Esophagus squamous epithelium (tissue), 5 donors: ENCODE measurements at places on chromosomes 11 and 22.

DNA sequence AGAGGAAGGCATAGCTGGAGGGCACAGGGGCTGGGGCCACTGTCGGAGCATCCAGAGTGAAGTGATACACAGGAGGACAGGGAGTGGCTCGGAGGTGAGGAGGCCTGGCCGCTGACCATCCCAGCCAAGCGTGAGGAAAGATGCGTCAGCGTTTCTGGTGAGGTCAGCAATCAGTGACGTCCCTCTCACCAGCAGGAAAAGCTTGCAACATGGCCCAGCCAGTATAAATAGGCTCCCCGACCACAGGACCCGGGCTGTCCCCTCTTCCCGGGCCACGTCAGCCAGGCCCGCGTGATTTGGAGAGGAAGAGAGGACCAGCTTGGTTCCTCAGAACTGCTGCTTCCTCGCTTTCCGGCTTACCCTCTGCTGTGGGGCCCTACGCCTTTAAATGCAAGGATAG lies 4.2 kb upstream of the OSM start:
- DNase-seq, result peak; percentile 44

GRCh38 chr11:34789196-34789834 lies 126.9 kb downstream of the APIP start:
- DNase-seq, result no peak

- no peak for DNase-seq
Observed at GRCh38 chr22:25346859-25347751, 127.7 kb downstream of the CRYBB2 start.

GRCh38 chr11:14544611-14545010 lies 24.4 kb upstream of the PSMA1 start:
- DNase-seq, result no peak

DNA sequence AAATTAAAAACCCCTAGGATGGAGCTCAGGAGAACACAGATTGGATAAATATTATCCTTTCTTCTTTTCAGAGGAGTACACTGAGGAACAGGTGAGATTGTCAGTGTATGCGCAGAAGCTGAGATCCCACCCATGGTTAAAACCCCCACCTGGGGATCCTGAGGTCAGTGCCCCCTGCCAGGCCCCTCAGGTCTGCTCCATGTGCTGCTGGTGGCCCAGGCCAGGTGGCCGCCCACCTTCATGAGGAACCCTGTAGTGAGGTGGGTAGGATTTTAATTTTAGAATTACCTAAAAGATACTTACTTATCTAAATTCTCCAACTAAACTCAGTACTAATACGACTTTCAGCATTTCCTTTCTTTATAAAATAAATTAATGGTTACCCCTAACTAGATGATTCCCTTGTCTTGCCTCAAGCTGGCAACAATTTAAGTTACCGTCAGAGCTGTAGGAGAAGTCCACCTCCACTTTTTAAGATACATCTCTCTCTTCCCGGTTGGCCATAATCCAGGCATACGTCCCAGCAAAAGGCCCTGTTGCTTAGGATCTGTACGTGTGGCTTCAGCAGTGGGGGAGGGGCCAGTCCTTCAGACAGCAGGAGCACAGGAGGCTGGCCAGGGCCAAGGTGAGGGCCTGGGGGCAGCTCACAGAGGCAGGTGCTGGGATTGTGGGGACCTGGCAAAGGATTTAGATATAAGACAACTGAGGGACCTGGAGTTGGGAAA lies 61.5 kb upstream of the PITPNB start:
- DNase-seq, result no peak

GRCh38 chr11:2882396-2883110 lies 3.0 kb downstream of the CDKN1C start:
- no peak for DNase-seq

DNA sequence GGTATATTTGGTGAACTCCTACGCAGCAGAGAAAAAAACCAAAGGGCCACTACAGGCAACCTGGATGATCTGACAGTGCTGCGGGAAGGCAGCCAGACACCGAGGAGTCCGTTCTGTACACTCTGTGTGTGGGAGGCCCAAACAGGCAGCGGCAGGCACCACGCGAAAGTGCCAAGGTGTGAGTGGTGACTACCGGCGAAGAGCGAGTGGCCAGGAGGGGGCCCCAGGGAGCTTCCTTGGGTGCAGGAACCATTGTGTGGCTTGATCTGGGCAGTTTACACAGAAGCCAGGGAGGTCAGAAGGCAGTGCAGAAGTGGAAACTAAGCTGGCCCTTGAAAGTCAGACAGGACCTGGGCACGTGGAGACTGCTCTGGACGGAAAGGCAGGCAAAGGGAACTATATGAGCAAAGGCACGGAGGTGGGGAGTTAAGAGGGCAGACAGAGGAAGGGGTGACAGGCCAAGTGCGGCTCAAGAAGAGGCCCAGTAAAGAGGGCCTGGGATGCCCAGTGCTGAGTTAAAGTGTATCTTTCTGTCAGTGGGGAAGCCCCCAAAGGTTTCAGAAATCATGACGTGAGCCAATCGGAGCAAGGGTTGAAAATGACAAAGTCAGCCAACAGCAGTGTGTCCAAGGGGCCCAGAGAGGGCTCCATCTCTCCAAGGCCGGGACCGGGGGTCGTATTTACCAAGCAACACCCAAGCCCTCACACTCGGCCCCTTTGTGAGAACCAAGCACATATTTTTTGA lies 10.6 kb downstream of the TMEM184B start:
- no peak for DNase-seq

- no peak for DNase-seq
Observed at GRCh38 chr22:23240639-23241389, 60.5 kb downstream of the BCR start.

DNA sequence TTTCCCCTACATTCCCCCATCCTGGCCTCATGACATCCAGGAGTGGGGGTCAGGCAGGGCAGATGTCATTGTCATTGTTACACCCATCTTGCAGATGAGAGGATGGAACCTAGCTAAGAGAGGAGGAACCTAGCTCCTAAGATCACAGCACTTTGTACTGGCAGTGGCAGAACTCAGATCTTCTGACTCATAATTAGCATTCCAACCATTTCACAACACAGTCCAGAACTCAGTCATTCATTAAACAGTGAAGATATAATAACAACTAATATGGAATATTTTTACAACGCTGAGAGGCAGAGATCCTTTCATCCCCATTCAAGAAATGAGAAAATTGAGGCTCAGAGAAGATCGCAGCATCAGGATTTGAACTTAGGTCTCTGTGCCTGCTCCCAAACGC lies 127.8 kb downstream of the CHST1 start:
- no peak for DNase-seq

- DNase-seq, result no peak
Observed at GRCh38 chr22:37442537-37442936, 15.3 kb upstream of the ELFN2 start.

GRCh38 chr11:107651672-107652071 lies 60.2 kb downstream of the SLN start:
- no peak for DNase-seq

GRCh38 chr11:77141034-77141433 lies 13.0 kb downstream of the MYO7A start:
- no peak for DNase-seq

GRCh38 chr11:17473071-17473744 lies 3.4 kb downstream of the ABCC8 start:
- DNase-seq, result no peak

DNA sequence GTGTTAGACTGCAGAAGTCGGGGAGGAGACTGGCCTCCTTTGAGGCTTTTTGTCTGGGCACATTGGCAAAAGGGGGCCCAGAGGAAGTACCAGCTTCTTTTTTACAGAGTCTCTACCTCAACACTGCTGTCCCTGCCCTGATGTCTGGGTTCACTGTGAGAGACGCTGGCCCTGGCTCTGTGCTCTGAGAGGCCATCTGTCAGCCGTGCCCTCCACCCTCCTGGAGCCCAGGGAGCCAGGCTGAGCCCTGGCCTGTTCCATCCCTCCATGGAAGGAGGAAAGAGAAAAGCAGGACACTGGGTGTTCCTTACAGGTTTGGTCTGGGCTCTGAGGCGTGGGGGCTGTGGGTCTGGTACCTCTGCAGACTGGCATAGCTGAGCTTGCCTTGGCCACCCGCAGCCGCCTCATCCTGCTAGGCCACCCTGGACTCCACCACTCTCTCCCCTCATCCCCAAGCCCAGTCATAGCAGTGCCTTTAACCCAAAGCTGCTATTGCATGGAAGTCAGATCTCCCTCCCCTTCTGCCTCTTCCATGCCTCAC lies 105.5 kb upstream of the PARVA start:
- no peak for DNase-seq

DNA sequence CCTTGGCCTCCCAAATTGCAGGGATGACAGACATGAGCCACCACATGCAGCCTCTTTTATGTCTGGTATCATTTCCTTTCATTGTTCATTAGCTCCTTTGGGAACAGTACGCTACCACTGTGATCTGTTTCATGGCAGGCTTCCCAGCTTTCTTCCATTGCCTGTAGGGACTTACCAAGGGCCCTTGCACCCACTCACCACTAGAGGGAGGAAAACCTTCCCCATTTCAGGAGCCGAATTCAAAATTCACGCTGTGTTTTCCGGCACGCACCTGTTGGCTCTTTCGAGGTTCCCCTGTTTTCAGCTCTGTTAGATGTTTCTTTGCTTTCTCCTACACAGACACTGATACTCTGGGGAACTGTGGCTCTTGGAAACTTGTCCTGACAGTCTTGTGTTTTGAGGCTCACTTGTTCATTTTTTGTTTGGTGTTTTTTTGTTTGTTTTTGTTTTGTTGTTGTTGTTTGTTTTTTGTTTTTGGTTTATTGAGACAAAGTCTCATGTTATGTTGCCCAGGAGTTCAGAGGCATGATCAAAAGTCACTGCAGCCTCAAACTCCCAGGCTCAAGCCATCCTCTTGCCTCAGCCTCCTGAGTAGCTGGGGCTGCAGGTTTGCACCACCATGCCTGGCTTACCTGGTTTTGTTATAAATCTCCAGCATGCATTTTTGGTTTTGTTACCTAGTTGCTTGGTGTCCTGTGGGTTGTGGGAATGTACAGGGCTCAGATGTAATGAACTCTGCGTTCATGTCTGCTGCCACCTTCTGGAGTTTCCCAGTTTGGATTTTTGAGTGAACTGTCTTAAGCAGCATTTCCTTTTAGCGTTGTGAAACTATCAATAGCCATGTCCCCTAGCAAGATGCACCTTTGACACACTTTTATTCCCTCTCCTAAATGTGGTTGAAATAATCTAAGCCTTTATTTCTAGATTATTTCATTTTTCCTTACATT lies 2.3 kb downstream of the KRTAP5-11 start:
- no peak for DNase-seq

GRCh38 chr11:1832920-1833295 lies 1.9 kb upstream of the SYT8 start:
- no peak for DNase-seq

DNA sequence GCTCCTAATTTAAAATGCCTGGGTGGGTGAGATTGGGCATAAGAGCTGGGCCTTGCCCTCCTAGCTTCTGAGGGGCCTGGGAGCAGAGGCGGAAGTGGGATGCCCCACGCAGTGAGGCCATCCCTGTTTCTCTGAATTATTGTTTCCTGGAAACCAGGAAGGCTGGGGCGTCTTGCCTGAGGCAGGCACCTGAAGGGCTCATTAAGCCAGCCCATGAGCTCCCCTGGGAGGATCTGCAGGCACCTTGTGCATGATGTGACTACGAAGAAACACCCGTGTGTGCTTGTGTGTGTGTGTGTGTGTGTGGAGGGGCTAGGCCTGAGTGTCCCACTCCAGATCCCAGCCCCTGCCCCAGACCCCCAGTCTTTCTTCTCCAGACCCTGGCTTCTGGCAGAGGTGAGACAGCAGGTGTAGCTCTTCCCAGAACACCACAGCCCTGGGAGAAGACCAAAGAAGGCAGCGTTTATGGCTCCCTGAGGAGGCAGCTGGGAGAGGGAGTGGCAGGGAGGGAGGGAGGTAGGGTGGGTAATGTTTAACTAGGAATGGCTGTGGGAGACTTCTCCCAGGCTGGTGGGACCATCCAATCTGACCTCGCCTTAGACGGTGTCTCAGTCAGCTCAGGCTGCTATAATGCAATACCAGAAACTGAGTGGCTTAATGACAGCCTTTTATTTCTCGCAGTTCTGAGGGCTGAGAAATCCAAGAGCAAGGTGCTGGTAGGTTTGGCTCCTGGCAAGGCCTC lies 2.1 kb upstream of the BATF2 start:
- no peak for DNase-seq

DNA sequence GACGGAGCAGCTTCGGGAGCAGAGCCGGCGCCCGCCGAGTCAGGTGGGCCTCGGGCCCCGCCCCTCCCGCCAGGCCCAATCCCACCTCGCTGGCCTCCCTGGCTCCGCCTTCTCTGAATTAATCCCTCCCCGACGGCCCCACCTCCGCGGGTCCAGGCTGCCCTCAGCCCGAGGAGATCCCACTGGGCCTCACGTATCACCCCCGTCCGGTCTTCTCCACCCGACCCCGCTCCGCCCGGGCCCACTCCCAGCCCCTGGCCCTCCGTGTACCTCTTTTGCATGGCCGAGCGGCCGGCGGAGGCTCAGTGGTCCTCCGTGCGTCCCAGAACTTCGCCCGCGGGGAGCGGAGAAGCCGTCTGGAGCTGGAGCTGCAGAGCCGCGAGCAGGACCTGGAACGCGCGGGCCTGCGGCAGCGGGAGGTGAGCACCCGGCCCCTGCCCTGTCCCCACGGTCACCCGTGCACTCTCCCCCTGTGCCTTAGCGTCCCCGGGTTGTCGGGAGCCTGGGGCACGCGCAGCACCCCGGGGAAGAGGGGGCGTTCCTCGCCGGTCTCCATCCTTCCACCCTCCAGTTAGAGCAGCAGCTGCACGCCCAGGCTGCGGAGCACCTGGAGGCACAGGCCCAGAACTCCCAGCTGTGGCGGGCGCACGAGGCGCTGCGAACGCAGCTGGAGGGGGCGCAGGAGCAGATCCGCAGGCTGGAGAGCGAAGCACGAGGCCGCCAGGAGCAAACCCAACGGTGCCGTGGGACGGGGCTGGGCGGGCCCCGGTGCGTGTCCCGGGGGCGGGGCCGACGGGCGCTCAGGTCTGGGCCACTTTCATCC lies 2.2 kb upstream of the CD151 start:
- no peak for DNase-seq

DNA sequence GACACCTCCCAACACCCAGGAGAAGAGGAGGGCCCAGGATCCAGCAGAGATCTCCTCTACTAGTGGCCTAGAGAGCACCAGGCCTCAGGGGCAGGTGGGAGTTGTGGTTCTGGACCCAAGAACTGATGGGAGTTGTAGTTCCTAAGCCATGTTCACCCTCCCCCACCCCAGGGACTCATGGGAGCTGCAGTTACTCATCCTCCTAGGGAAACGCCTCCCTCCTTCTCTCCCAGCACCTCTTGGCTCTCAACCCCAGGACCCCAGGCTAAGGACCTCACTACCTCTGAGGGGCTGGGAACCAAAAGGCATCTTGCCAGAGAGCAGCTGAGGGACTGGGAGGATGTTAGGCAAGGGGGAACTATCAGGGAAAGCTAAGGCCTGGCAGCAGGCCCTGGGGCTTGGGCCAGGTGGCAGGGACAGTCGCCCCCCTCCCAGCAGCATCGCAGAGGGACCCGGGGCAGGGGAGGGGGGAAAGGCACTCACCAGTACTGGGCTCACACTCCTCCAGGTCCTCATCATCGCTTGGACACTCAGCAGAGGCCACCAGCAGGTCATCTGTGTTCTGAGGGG lies 28.9 kb downstream of the SLC22A12 start:
- no peak for DNase-seq

GRCh38 chr22:47289336-47289985 lies 527.0 kb downstream of the TBC1D22A start:
- no peak for DNase-seq
